ENCODE measurements at places on chromosomes 3 and 15.

DNA sequence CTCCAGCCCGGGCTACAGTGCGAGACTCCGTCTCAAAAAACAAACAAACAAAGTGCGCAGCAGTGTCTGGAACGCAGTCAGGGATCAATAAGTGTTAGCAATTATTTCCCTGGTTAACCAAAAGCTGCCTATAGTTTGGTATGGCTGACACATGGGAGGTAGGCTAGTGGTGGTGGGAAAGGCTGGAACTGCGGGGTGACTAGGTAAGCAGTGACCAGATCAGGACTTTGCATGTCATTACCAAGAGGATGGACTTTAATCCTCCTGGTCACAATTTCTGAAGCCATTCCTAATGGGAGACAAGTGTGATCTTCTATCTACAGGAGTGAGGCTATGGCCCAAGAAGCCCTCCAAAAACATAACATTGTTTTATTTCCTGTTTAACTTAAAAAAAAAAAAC, 47.8 kb downstream of the SLC30A4 start:
- no peak for DNase-seq

- DNase-seq, result peak; percentile 78
These were observed 30.2 kb downstream of the ZNF710 start for GRCh38 chr15:90031231-90031791.

DNA sequence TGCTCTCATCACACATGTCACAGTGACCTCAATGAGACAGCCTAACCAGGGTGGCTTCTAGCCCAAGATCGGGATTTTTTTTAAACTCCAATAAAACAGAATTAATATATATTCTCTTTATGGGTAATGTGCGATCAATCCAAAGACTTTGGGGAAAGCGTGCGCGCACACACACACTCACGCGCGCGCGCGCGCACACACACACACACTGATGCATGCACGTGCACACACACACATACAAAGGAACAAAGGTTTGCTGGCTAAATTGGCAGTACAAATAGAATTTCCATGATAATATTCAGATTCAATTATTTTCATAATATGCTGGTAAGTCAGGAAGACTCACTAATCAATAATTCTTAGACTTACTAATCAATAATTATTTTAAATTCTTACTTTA, 19.3 kb downstream of the IL17RD start:
- no peak for DNase-seq

DNA sequence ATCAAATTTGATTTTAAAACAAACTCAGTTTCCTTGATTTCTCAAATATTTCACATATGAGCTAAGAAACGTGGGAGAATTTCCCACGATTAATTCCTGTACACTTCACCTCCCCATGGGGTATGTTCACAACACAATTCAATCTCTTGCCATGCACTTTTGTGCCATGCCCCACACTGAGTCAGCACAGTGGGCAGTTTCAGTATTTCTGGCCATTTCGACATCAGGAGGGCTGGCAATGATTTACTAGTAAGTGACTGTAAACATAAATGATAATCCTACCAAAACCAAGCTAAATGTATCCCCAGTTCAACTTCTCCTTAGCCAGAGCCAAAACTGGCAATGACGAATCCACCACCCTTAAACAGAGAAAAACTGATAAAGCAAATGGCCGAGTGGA, 293.6 kb downstream of the FGF12 start:
- DNase-seq, result no peak

- no peak for DNase-seq
These were observed 24.4 kb downstream of the SLC2A2 start for GRCh38 chr3:171001957-171002694.

GRCh38 chr3:32865383-32865782, 47.6 kb downstream of the TRIM71 start:
- DNase-seq, result no peak

DNA sequence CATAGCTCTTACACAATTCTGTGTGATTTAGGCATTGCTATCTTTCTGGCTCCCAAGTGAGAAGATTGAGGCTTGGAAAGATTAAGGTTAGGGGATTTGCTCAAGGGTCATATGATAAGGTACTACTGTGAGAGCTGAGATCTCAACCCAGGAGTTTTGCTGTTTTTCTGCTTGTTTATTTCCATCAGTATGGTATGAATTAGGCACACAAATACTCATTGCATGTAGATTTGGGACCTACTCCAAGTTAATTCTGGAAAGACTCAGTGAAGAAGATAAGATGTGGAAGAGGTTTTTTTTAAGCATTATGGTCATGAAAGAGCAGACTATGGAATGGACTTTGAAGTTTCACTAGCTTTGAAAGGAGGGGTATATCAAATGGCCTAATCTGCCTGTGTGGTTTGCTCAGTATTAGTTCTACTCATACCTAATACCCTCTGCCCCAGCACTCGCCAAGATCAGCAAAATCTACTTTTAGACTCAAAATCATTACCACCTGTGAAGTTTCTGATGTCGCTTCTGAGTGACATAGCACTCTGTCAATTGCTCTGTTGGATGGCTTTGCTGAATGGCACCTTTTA, 12.5 kb downstream of the MBNL1 start:
- no peak for DNase-seq

- peak; percentile 38 for DNase-seq
These were observed 1.0 kb downstream of the PAK2 start for GRCh38 chr3:196740481-196741248.

- DNase-seq, result no peak
These were observed 168.2 kb upstream of the ROBO2 start for GRCh38 chr3:76871655-76872054.

- DNase-seq, result no peak
These were observed 890.9 kb downstream of the GBE1 start for GRCh38 chr3:80870476-80871041.

GRCh38 chr3:42826141-42826540, 16.9 kb downstream of the ACKR2 start:
- DNase-seq, result no peak

DNA sequence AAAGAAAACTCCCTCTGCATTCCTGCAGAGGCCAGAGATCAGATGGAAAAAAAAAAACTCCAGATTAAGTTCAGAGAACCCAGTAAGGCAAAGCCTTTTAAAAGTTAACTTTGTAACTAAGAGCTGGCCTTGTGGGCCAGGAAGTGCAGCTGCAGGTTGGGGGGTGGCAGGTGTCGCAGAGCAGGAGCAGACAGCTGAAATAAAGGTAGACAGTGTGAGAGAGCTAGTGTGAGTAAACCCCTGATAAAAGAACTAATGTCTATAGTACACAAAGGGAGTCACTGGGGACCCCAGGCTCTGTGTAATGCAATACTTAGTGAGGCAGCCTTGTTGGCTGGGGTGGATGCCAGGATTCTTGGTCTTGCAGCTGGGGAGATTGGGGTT, 42.1 kb downstream of the PPCDC start:
- no peak for DNase-seq

DNA sequence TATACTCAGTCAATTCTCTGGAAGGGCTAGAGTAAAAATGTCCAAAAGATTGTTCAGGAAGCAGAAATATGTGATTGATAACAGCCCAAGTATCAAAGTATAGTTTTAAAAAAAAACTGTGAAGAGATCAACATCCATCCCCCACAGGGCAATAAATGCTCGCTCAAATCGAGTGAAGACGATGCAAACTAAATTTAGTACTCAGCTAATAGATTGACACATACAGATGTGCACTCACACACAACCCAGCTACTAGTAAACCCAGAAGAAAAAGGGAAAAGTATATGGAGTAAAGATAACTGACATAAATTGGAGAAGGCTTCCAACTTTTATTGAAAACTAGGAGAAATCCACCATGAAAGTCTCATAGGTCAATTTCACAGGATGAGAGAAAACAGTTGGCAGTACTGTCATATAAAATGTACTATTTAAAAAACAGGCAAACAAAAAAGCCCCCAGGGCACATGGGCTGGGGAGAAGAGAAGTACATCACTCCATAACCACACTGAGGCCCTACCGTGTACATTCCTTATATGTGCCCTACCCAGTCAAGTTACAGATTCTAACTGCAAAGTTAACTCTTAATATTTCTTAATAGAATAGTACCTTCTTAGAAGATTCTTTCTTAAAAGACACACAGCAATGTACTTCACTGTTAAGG, 125.7 kb downstream of the TBL1XR1 start:
- DNase-seq, result no peak

GRCh38 chr3:179726075-179726699, 73.3 kb downstream of the USP13 start:
- DNase-seq, result no peak

DNA sequence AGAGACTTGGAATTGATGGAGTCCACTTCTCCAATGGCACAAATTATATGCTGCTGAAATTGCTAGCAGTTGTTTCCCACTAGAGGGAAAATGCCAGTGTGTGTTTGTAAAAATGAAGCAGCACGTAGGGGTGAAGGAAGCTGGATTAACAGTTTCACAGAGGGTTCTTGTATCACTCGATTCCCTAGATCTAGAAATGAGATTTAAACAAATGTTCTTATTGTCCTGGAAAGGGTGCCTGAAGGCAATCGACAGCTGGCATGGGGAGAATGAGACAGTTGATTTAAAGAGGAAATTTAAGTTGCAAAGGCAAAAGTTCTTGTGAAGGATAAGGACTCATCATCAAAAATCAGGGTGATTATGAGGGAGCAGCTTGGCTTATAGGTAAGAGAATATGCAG, 234.8 kb upstream of the ARPP21 start:
- DNase-seq, result no peak

DNA sequence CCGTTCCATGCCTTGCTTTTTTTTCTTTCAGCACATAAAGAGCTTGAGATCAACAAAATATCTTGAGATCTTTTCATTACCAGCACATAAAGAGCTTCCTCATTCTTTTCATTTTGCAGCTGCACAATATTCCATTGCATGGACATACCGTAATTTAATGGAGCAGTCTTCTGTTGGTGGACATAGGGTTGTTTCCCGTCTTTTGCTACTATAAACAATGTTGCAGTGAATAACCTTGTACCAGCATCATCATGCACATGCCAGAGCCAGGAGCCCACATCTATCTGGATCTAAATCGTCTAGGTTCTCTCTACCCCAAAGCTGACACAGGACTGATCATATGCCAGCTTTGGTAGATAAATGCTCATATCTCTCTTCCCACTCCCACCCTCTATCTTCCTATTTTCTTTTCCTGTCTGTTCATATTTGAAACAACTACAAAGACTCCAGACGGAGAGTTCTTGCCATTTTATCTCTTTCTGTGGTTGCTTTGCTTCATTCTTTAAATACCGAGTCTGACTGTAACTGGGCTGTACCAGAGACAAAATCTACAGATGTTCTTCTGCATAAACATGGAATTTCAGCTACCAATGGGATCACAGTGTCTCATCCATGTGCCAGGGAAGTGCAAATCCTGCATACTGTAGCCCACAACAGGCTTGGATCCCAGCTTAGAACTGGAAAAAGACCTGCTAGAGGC, 47.1 kb upstream of the AKAP13 start:
- no peak for DNase-seq

DNA sequence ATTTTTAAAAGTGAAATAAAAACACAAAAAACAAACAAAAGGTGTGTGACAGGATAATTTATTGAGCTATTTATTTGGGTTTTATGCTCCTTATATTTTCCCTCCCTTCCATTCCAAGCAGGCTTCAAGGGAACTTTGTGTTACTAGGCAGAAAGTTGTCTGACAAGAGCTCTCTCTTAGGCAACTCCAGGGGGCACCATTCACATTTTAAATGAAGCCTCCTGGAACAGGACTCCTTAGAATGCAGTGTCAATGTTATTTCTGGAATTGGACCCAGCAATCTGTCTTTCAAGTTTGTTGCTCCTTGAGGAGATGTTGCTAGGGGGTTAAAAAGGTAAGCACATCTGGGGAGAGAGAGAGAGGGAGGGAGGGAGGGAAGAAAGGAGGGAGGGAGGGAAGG, 5.4 kb upstream of the RFX7 start:
- DNase-seq, result peak; percentile 70

DNA sequence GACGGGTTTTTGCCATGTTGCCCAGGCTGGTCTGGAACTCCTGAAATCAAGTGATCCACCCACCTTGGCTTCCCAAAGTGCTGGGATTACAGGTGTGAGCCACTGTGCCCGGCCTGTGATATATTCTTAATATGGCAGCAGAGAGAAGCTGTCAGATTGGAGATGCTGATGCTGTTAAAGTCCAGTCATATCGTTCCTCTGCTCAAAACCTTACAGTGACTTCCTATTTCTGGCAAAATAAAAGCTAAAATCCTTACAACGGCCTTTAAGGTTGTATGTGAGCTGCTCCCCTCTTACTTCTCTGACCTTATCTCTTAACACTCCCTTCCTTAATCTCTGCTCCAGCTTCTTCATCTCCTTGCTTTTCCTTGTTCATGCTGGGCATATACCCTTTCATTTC, 26.6 kb upstream of the MGA start:
- DNase-seq, result no peak

GRCh38 chr3:165983284-165983683, 146.1 kb upstream of the BCHE start:
- DNase-seq, result no peak

GRCh38 chr15:82135638-82136037, 89.8 kb upstream of the MEX3B start:
- DNase-seq, result no peak

DNA sequence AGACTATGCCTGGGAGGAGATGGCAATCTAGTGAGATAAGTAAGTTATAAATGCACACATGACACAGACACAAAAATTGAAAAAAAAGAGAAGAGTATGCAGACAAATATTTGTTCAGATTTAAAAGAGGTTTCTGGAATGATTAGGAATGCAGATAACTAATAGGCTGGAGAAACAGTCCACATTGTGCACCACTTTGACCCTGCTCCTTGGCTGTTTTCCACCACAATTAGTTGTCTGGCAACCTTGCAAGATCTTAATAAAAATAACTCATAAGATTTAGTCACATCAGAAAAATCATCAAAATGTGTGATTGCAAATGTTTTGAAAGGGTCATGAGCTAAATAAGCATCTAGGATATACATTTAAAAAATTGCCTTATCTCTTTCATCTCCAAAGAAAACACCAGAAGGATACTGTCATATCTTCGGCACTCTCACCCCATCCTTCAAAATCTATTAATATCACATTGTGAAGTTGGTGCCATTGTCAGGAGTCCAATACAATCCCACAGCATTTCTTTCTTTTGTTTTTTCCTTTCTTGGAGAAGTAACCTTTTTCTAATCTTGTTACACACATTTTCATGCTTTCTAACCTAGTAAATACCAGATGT, 153.7 kb upstream of the KCNMB2 start:
- DNase-seq, result no peak

DNA sequence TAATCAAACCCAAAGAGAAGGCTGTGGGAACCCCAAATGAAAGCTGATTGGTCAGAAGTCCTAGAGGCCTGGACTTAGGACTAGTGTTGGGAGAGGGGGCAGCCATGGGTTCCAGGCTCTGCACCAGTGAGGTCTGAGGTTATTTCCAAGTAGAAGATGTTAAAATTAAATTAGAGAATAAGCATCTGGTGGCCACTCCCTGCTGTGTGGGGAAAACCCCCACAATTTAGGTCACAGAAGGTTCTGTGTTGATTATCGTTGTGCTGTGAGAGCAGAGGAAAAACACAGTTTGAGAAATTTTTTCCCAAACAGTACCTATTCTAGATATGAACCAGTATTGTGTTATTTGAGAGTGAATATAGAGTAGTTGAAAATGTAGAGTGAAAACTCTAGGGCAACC, 53.9 kb upstream of the NSMCE3 start:
- no peak for DNase-seq

DNA sequence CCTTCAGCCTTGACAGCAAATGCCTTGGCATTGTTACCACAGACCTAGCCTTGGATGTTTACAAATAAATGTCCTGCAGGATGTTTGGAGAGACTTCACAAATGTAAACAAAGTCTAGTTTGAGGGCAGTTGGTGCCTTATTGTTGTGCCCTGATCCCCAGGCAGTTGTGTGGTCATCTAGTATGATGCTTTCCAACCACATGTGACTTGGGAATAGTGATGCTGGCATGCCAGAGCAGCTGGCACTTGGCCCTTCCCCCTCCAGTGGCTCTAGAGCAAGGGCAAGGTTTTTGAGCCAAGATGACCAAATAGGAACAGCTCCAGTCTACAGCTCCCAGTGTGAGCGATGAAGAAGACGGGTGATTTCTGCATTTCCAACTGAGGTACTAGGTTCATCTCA, 258.2 kb downstream of the ADAMTS17 start:
- no peak for DNase-seq
